ENCODE measurements at places on chromosomes 11 and 22.

DNA sequence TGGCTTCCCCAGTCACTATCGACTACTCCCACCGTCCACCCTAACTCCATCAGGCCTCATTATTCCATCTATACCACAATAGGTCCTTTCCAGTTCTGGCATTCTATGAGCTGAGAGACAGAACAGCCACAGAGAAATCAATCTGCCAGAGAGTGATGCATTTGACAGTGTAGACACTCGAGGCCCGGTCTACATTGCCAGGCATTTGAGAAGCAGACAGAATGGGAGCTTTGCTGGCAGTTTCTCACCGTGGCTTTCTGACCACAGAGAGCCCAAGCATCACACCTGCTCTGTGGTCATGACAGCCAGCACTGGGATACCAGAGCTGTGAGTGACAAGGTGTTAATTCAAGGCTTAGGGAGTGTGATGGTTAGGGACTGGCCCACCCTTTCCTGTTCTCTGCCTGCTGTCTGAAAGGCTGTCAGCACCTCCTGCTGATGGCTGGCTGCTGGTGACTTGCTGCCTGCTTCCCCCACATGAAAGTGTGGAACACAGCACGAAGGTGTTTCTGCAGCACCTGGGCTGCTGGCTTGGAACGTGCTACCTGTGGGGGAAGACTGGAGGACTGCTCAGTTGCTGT lies 137.8 kb downstream of the KIRREL3 start:
- DNase-seq, result no peak

DNA sequence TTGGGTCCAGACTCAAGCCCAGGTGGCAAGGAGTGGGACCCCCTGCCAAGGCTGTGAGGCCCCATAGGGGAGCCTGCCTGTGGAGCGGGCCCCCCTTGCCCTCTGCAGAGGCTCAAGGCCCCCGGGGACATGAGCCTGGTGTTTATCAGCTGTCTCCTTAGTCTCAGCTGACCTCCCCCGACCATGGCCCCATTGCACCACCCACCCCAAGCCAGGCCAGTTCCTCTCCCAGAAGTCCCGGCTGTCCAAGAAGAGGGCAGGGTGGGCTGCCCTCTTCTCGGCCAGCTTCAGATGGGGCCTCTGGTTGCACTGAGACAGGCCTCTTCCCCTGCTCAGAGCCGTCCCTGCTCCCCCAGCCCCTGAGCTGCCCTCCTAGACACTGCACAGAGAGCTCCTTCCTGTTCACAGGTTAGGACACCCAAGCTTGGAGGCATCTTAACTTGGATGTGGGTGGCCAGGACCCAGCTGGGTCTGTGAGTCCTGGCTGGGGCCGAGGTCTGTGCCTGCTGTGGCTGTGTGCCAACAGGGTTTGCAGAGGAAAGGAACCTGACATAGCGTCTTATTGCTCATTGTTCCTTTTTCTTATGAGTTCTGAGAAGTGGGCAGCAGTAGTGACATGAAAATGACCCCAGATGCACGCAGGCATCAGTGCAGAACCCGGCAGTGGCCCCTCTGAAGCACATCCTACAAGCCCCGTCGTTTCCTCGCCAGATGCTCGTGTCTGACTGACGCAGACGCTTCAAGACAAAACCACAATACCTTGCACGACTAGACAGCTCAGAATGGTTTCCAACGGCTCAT lies 5.4 kb downstream of the TRABD start:
- peak; percentile 90 for DNase-seq

DNA sequence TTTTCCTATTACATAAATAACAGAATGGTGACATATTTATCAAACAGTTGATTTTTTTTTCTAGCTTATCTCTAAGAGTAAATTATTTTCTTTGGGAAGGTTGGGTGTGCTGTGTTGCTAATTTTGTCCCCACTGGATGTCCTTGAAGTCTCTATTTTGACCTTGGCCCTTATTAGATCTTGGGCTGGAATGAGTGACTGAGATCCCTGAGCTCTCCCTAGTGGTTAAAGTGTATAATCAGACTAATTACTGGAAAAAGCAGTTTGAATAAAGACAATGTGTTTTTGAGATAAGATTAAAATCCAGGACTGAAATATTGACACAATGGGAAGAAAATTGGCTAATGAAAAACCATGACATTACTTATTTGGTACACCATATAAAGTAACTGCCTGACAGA lies 56.1 kb downstream of the AASDHPPT start:
- DNase-seq, result no peak

- no peak for DNase-seq
These were observed 24.2 kb downstream of the CD44 start for GRCh38 chr11:35163209-35163608.

DNA sequence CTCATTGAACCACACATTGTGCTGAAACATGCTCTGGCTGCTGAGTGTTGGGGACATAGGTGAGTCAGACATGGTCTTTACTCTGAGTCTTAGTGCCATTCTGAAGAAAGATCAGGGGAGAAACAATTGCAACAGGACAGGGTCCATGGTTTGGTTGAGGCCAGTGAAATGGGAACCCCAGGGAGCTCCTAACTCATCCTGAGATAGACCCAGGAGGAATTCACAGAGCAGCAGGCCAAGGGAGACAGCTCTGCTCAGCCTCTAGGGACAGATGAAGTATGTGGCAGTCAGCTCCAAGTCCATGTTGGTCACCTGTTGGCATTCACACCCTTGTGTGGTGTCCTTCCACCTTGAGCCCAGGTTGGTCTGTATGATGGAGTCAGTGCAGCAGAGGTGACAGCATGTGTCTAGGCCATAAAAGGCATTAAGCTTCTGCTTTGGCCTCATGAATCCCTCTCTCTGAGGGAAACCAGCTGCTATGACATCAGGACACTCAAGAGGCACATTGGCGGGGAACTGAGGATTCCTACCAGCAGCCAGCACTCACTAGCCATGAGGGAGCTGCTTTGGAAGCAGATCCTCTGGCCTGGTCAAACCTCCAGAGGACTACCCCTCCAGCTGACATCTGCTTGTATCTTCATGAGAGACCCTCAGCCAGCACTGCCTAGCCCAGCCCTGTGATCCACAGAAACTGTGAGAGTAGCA lies 50.3 kb upstream of the MYEOV start:
- DNase-seq, result no peak

DNA sequence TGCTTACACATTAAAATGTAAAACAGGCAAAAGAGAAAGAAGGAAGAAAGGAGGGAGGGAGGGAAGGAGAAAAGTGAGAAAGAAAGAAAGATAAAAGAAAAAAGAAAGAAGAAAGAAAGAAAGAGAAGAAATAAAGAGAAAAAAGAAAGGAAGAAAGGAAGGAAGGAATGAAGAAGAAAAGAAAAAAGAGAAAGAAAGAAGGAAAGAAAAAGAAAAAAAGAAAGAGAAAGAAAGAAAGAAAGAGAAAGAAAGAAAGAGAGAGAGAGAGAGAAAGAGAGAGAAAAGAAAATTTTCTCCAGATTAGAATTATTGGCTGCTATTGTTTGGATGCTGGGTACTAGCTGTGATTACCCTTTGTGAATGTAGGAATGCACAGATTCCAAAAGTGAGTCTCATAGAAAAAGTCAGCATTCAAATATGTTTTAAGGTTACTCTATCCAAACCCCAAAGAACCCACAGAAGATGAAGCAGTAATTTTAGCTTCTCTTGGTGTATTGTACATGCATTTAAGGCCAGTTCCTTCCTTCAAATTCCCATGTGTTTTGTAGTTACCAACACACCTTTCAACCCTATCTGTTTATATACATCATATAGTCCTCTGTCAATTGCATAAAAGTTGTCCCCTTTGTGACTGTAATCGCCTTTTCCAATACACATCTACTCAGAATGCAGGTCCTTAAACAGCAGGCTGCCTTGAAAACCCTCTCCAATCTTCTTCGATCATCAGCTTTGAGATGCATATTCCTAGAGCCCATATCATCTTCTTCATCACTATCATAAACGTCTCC lies 789 bp upstream of the FAM111A start:
- no peak for DNase-seq

- DNase-seq, result no peak
These were observed 89.2 kb downstream of the PLEKHA7 start for GRCh38 chr11:16924826-16925560.

- no peak for DNase-seq
These were observed 1.6 kb upstream of the CRYBA4 start for GRCh38 chr22:26620197-26620596.

DNA sequence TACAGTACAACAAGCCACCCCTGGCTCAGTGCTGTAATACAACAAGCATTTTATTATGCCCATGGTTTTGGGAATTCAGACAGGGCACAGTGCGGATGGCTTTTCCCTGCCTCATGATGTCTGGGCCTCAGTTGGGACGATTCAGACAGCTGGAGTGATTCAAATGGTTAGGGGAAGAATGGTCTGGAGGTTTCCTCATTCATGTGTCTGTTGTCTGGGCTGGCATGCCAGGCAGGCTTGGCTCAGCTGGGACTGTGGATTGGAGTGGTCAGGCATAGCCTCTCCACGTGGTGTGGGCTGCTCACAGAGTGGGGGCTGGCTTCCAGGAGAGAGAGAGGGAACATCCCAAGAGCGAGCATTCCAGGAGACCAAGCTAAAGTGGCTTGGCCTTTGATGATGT lies 164.4 kb downstream of the C11orf91 start:
- no peak for DNase-seq

GRCh38 chr11:127248476-127248875 lies 247.9 kb upstream of the KIRREL3 start:
- DNase-seq, result no peak

DNA sequence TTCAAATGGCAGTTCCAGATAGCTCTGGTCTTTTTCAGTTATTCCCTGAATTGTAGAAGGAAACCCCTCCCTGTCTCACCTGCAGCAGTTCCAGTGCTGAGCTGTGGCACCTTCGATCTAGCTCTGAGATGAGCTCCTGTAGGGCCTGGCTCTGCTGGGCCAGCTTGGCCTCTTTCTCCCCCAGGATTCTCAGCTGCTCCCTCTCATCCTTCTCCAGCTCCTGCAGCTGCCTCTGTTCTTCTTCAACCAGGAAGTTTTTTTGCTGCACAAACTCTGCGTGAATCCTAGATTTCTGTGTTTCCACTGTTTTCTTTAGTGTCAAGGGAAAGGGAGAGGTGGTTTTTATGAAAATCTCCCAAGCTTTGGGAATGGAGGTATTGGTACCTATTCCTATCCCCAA lies 5.3 kb downstream of the TRIM21 start:
- no peak for DNase-seq

DNA sequence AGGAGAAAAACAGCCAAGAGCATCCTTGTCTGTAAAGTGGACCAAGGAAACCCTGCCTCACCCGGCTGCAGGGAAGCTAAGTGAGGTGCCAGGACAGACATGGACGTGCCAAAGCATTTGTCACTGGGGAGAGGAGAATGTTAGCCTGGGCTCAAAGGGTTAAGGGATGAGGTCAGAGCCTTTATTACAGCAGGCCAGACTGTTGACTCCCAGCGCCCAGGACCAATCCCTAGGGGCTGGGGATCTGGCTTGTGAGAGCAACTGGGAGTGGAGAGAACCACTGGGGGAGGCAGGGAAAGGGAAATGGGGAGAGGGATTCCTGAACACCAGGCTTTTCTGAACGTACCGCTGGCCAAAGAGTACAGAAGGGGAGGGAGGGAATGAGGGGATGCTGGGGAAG lies 2.6 kb downstream of the CHRM1 start:
- DNase-seq, result no peak

- DNase-seq, result peak; percentile 82
These were observed 13.0 kb upstream of the CXCR5 start for GRCh38 chr11:118870396-118871343.

DNA sequence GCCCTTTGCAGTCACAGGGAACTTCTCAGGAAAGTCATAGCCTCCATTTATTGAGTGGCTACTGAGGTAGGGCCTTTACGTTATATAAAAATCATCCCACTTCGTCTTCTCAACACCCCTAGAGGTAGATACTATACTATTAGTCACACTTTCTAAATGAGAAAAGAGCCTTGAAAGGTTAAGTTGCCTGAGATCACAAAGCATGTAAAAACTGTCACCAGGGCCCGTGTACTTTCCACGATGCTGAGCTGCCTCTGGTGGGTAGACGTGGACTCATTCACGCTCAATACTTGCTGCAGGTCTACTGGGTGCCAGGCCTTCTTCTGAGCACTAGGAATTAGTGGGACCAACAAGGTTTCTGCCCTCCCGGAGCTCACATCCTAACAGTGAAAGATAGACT lies 16.3 kb downstream of the CHRDL2 start:
- no peak for DNase-seq

DNA sequence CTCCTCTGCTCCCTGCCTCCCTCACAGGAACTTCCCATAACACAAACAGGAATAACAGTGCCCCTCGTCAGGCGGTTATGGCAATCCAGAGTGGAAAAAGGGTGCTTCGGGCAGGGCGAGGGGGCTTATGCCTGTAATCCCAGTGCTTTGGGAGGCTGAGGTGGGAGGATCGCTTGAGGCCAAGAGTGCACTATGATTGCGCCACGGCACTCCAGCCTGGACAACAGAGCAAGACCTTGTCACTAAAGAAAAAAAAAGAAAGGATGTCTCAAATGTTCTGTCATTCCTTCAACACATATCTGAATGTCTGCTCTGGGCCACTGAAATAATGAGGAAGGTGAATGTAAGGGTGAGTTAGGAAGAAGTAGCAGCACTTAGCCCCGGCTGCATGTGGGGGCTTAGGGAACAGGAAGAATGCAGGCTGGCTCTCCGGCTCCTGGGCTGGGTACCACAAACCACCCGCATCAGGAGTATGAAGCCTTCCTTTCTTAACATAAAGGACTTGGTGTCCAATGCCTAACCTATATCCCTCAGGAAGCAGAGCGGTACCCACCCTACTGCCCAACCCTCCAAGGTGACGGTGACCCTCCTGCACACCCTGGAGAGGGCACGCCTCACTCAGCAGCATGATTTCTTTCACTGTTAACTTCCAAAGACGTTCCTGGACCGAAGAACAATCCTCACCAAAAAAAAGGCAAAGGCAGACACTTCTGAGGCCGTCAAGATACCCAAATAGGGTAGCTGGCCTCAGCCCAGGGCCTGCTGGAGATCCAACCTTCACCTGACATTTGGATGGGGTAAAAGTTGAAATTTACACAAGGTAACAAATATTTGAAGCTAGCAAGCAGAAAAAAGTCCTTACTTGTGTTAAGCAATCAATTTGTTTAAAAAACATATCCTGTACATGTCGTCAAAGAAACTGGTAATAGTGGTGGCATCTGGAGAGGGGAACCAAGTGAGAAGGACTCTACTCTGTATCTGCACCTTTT lies 3.8 kb downstream of the CPT1A start:
- no peak for DNase-seq

DNA sequence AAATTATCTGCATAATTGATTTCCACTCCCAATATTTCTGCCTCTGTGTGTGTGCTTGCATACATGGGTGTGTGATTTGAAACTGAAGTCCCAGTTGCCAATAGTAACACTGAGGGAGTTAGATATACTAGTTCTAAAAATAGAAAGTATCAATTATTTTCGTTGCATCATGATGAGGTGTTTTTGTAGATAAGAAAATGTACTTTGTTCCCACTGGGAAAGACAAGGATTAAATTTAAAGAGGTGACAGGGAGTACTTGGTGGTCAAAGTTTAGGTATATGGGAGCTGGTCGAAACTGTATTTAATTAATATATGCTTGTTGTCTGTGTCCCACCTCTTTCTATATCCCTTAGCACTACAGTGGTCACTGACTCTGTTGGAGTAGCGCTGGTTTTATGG lies 444.5 kb downstream of the NELL1 start:
- no peak for DNase-seq

GRCh38 chr22:17767233-17768065 lies 6.8 kb downstream of the BID start:
- DNase-seq, result no peak

- DNase-seq, result no peak
These were observed 78.4 kb upstream of the TP53I11 start for GRCh38 chr11:45028911-45029682.

- no peak for DNase-seq
These were observed 29.0 kb upstream of the VWA5A start for GRCh38 chr11:124085997-124086846.
